ENCODE measurements at places on chromosomes 7 and 10.
A peak's percentile ranks its signal among the peaks of the same experiment; 100 is the strongest.

- no peak for DNase-seq
These were observed 59.4 kb upstream of the AHR start for GRCh38 chr7:17239046-17239445.

DNA sequence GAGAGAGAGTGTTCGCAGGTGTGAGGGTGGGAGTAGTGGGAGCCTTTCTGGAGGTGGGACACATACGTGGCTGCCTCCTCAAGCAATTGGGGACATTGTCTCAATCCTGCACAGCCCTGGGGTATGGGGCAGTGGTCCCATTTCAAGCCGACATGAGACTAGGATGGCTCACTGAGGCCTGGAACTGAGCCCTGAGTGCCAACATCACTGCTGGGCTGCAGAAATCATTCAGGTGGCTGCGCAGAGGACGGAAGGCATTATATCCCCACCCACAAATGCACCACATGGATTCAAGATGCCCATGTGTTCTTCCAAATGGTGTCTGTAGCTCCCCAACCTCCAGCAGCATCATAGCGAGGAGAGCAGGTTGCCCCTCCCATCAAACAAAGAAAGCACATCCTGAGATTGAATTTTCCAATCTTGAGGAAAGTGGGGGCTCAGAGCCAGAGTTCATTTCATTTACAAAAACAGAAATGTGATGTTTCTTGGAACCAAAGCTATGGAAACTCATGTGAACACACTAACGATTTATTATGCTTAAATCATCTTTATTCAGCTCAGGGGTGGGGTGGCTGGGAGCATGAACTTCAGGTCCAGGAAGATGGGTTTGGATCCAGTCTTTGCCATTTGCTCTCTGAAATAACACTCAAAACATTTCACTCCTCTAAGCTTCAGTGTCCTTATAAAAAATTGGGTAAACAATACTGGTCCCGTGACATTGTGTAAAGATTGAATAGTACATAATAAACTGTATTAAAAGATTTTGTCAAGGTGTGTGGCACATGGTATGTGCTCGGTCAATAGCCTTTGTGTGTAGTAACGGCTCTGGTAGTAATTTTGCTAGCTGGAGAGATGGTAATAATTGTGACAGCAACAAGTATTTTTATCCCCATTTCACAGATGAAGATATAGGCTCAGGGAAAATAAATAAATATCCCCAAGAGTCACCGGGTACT, 4.6 kb downstream of the SFTPA2 start:
- no peak for DNase-seq

DNA sequence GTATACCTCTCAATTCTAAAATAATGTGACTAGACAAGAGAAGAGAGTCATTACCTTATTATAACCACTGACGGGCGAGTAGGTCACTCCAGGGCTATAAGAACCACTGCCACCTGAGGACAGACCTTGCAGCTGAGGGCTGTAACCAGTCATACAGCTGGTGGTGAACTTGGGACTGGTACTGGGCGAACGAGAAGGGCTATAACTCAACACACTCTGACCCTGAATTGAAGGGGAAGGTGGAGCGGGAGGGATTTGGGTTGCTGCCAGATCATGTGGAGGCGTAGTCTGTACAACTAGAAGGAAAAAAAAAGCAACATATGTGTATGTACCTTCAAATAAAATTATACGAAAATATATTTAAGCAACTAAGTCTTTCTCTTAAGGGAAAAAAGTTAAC, 3.4 kb downstream of the TMEM209 start:
- DNase-seq = no peak

- DNase-seq = no peak
These were observed 3.4 kb downstream of the CLDN3 start for GRCh38 chr7:73766556-73767229.

- DNase-seq = no peak
These were observed 19.4 kb downstream of the SHTN1 start for GRCh38 chr10:116985611-116986010.

DNA sequence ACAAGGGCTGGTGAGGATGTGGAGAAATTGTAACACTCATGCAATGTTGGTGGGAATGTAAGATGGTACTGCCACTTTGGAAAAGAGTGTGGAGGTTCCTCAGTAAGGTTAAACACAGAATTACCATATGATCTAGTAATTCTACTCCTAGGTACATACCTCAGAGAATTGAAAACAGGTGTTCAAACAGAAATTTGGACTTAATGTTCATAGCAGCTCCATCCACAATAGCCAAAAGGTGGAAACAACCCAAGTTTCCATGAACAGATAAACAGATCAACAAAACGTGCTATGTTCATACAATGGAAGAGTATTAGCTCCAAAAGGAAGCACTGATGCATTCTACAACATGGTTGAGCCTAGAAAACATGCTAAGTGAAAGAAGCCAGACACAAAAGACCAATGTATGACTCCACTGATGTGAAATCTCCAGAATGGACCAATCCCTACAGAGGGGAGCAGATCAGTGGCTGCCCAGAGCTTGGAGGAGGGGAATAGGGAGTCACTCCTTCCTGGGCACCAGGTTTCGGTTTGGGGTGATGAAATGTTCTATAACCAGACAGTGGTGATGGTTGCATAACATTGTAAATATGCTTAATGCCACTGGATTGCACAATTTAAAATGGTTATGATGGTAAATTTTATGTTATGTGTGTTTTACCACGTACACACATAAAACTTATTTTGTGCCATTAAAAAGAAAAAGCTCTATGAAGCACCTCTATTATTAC, 5.7 kb upstream of the WDR86 start:
- no peak for DNase-seq

DNA sequence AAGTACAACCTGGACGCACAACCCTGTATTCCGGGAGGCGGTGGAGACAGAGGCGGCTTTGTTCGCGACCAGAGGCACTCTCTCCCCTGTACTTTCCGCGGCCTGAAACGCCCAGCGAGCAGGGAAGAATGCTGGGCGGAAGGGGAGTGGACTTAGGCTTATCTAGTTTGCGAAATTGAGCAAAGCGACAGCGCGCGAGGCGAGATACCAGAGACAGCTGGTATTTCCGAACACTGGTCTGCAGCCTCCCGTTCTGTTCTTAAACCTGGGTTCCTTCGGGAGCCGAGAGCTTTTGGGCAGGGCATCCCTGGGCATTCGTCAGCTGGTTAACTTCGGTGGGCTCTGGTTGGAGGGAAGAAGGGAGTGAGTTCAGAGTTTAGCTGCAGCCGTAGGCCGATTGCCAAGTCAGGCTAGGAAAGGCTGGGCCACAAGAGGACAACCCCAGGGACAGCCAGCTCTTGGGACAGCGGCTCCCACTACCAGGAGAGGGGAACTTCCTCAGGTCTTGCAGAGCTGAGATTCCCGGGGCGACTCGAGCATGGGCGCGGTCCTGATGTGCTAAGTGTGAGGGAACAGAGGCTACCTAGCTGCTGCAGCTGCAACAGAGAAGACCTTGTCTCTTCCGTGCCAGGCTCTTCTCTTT, 3.9 kb downstream of the HMX3 start:
- no peak for DNase-seq

- no peak for DNase-seq
These were observed 104.0 kb downstream of the SLIT1 start for GRCh38 chr10:97081621-97082235.

DNA sequence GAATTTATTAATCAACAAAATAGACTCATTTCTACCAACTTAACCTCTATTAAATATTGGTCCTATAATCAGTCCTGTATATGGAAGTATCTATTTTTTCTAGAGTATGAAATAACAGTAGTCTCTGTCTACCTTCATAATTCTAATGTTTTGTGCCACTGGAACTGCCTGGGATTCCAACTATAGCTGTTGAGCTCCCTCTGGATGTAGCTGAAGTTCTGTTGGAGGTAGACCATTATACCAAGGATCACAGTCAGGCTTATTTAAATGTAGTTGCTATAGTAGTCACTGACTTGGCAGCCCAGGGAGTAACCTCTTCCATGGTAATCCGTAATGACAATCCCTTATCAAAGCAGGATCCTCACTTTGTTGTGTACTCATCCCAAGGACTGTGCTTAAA, 48.5 kb upstream of the PHYHIPL start:
- DNase-seq = no peak

DNA sequence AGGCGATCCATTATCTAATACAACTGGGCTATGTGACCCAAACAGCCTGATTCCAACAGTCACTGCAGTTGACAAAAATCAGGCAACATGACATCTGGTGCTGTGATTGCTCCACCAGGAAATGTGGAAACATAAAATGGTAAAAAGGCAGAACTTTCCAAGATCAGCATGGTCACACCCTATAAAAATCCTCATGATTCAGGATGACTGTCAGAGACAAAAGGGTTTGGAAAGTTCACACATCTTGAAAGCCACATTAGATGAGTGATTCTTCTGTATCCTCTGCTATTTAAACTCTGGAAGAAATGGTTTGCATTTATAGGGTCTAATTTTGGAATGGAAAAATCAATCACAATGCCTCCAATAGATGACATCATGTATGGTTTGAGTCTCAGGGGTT, 662.6 kb upstream of the IGFBP3 start:
- no peak for DNase-seq

- no peak for DNase-seq
These were observed 59.4 kb downstream of the PLCE1 start for GRCh38 chr10:94052866-94053791.

DNA sequence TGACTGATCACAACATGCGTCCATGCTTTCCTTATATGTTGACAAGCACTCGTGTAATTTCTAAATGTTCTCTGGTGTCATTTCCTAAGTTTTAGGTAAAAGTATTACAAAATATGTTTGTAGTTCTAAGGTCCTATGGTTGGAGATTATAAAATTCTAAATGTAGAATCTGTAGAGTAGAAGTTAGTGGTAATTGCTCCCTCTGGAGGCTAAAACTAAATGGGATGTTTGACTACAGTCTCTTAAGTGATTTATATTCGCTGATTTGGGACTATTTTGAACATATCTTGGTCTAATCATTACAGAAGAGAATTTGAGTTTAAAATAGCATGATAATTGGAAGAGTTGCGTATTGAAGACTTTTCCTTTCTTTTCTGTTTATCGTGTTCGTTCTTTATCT, 74.1 kb downstream of the ZMYND11 start:
- no peak for DNase-seq

DNA sequence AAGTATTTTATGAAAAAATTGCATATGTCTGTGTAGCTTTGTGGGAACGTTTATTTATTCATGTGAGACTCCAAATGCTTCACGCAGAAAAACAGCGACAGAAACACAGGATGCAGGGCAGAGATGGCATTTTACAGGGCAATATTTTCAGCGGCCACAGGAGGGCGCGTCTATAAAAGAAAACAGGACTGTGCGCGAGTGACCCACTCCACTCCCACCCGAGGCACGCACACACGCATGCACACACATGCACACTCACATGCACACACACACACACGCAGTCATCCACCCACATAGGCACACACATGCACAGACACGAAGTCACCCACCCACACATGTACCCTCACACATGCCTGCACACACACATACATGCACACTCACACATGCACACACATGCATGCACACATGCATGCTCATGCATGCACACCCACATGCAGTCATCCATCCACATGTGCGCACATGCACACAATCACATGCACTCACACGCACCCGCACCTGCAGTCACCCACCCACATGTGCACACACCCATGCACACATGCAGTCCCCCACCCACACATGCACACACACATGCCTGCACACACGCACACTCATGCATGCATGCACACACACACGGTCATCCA, 96.3 kb downstream of the DNAJB6 start:
- DNase-seq = peak; percentile 63

All from NCI-H524 (cell line).